ENCODE measurements at places on chromosomes 6 and 20. TPM values are rescaled to one million over a fixed set of nuclear protein-coding genes. Genes with fewer than 3 reads are reported as not detected.
A peak's percentile ranks its signal among the peaks of the same experiment; 100 is the strongest.

Gene GABRR1
- polyA plus RNA-seq = 1.6 TPM

DNA sequence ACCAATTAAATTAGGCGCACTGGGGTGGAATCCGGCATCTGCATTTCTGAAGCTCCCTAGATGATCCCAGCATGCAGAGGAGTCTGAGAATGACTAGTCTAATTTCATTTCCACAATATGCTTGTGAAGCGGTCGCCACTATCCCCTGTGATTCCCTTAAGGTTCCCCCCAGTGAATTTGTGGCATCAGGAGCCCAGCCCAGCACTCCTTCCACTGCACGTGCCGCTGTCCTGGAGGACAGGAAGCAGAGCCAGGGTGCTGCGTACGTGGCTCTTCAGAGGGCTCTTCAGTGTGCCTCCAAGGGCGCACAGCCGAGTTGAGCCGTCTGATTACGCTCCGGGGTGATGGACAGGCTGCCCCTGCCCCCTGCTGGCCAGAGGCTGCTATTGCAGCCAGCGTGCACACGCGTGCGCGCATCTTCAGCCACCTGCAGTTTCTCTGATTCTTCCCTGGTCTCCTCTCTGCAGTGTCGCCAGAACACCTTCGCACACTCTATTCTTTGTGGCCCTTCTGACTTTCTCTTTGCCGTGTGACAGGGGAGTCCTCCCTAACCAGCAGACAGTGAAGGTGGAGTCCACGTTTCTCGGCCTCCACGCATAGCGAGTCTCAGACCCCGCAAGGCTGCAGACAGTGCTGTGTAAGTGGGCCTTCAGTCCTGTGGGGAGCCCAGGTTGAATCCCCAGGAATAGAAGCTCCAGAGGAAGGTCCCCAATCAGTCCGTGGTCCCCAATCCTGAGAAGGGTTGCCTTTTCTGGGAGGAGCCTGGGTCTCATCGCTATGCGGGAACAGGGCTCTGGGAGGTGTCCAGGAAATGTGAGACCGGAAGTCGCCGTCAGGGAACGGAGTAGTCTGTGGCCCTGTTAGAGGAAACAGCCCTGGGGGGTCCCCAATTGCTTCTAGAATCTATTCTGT, 16.5 kb upstream of the NCR2 start:
- DNase-seq = peak; percentile 74

- DNase-seq = no peak
These were observed 92.1 kb downstream of the TXNDC5 start for GRCh38 chr6:7818257-7819214.

DNA sequence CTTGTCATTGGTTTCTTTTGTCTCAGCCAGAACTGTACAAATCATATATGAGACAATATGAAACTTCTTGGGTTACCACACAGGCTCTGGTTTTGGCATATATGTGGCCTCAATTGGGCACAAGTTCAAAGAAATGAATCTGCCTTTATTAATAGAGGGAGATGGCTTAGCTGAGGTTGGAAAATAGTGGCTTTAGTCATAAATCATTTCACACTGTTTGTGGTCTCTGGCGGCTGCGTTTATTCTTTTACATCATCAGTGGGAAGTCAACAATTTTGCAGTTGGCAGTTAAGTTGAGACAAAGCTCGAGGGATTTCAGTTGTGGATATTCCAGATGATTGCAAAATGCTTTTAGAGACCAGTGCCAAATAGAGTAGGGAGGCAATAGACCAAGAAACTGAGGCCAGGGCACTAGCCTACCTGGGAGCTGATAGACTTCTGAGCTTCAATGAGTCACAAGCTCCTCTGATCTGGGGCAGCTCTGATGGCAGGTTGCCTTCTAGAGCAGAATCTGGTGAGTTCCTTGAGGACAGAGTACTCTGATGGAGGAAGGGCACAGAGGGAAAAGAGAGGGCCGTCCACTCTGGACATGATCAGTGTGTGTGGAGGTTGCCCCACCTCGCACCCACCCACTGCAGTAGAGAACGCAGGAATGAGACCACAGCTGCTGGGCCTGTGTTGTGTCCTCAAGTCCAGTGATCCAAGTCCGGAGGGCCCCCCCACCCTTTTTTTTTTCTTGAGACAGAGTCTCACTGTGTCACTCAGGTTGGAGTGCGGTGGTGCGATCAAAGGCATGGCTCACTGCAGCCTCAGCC, 73.5 kb downstream of the ARMC2 start:
- no peak for DNase-seq

DNA sequence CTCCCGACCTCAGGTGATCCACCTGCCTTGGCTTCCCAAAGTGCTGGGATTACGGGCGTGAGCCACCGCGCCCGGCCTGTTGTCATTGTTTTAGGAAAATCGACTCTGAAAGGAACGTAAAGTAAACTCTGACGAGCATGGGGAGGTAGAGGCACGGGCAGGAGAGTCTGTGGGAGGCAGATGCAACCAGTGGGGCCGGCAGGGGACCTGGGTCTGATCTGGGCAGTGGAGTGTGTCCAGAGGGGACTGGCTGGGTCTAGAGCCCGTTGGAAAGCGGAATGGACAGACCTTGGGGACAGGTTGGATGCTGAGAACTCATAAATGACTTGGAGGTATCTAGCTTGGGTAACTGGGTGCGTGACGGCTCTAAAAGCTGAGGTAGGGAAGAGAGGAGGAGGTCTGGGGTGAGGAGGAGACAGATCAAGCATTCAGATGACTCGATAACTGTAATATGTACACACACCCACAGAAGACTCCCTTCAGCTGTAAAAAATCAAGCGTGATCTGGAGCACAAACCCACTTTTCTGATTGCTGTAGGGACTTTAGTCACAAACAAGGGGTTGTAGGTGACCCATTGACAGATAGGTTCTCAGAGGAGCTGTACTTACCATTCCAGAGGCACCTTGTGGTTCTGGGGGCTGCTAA, 22.4 kb downstream of the MANBAL start:
- DNase-seq = no peak

Gene NAPB
- 23.5 TPM for polyA plus RNA-seq

Gene WFDC12
- not detected for polyA plus RNA-seq

Data from renal pelvis (tissue), 12 donors.